ENCODE measurements at places on chromosomes 12 and 14. TPM values are rescaled to one million over a fixed set of nuclear protein-coding genes. Genes with fewer than 3 reads are reported as not detected.

GRCh38 chr12:54523637-54524036 is 25.8 kb upstream of the PDE1B start:
- H3K36me3 ChIP-seq: no peaks in the 10 kb centered on the region
- H3K27ac ChIP-seq: no peak overlapping the region
- peaks cover 36% of the 10 kb centered on the region for H3K27me3 ChIP-seq
- DNase-seq: no peak

DNA sequence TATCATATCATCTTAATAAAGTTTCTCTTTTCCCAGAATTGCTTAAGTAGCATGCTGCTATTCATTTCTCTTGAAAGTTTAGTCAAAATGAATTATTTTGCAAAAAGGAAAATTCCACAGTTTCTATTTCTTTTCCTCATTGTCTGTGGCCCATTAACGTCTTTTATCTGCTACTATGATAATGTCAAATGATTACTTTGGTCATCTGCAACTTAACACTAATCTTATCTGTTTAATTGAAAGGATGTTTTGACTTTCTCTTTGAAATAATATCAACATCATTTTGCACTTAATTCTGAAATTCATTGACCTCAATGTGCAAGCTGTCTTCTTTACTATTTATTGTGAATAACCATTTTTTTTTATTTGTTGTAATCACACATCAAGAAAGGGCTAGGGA is 146.5 kb upstream of the SLCO1C1 start:
- H3K4me1 ChIP-seq: no peaks in the 10 kb centered on the region
- no peak overlapping the region for H3K27ac ChIP-seq
- no peaks in the 10 kb centered on the region for H3K36me3 ChIP-seq
- no peak overlapping the region for H3K4me3 ChIP-seq

DNA sequence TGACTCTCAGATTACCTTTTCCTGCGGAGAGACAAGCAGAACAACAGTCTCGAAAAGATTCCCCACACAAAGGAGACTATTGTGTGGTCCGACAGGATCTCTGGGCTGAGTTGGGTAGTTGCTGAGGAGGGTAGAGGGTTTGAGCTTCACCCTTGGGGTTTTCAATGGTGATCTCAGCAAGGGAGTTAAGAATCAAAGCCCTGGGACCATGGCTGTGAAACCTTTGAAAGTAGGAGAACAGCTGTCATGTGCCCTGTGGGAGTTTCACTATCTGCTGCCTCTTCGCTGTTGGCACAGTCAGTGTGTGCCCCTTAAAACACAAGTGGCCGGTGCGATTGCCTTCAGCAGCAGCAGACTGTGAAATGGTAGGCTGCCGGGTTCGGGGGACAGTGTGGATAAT is 14.2 kb upstream of the PLEK2 start:
- no peak overlapping the region for H3K4me3 ChIP-seq
- H3K27ac ChIP-seq: no peak overlapping the region

DNA sequence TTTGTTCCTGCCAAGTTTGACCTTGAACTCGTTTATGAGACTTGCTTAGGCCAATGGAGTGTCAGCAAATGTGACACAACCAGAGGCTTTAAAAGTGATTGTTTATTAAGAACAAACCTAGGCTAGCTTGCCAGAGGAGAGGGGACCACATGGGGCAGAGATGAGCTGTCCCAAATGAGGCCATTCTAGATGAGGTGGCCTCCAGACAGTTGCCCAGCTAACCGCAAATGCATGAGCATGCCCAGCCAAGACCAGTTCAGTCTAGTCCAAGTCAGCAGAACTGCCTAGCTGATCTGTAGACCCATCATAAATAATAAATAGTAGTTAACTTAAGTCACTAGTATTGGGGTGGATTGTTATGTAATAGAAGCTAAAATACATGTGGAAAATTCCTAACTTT is 172.8 kb upstream of the DYRK2 start:
- peaks cover 65% of the 10 kb centered on the region for H3K4me1 ChIP-seq
- H3K27me3 ChIP-seq: no peaks in the 10 kb centered on the region
- peak; percentile 56 for DNase-seq
- no peaks in the 10 kb centered on the region for H3K36me3 ChIP-seq
- H3K27ac ChIP-seq: peak overlapping the region; percentile 91
- no peak overlapping the region for H3K4me3 ChIP-seq

- H3K4me1 ChIP-seq: no peaks in the 10 kb centered on the region
- H3K4me3 ChIP-seq: no peak overlapping the region
- DNase-seq: no peak
- no peaks in the 10 kb centered on the region for H3K36me3 ChIP-seq
- H3K27ac ChIP-seq: no peak overlapping the region
These were observed 58.7 kb upstream of the PDE3A start for GRCh38 chr12:20309504-20310148.

GRCh38 chr14:81485372-81485771 is 48.3 kb downstream of the SEL1L start:
- no peak for DNase-seq
- H3K4me3 ChIP-seq: no peak overlapping the region
- no peaks in the 10 kb centered on the region for H3K4me1 ChIP-seq

GRCh38 chr14:46323404-46323762 is 328.2 kb downstream of the RPL10L start:
- no peak overlapping the region for H3K4me3 ChIP-seq
- no peaks in the 10 kb centered on the region for H3K36me3 ChIP-seq
- H3K4me1 ChIP-seq: no peaks in the 10 kb centered on the region
- H3K27ac ChIP-seq: no peak overlapping the region
- no peaks in the 10 kb centered on the region for H3K27me3 ChIP-seq

DNA sequence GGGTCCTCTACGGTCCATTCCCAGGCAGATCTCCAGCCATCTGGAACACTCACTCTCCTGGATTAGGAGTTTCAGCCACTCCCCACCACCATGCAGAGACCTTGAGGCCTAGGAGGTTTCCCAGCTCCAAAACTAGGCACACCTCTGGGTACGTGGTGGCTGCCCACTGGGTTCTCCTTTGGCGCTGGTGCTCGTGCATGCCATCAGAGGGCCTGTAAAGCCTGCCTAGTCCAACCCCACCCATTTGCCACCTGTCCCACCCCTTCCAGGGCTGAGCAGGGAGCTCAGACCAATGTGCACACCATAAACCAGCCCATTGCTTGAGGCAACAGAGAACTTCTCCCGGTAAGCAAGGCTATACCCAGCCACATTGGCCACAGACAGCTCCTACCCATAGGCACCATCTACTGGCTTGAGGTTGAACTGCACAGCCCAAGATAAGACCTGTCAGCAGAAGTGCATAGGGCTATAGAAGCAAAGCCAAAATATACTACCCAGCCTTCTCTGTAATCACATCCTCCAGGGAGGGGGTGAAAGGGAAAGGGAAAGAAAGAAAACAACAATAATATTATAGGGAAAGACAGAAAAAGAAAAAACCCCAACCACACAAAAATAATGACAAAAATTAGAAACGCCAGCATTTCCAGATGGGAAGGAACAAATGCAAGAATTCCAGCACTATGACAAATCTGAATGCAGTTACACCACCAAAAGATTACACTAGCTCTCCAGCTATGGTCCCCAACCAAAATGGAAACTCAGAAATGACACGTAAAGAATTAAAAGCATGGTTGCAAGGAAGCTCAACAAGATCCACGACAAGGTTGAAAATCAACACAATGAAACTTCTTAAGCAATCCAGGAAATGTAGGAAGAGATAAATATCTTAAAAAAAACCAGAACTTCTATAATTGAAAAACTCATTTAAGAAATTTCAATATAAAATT is 111.9 kb upstream of the CCDC175 start:
- DNase-seq: no peak
- no peak overlapping the region for H3K27ac ChIP-seq
- H3K36me3 ChIP-seq: no peaks in the 10 kb centered on the region
- H3K4me1 ChIP-seq: no peaks in the 10 kb centered on the region
- H3K4me3 ChIP-seq: no peak overlapping the region
- no peaks in the 10 kb centered on the region for H3K27me3 ChIP-seq

- H3K4me1 ChIP-seq: no peaks in the 10 kb centered on the region
- H3K4me3 ChIP-seq: no peak overlapping the region
- DNase-seq: no peak
- H3K27ac ChIP-seq: no peak overlapping the region
- peaks cover 2% of the 10 kb centered on the region for H3K36me3 ChIP-seq
These were observed 16.5 kb downstream of the NPC2 start for GRCh38 chr14:74476607-74477006.

DNA sequence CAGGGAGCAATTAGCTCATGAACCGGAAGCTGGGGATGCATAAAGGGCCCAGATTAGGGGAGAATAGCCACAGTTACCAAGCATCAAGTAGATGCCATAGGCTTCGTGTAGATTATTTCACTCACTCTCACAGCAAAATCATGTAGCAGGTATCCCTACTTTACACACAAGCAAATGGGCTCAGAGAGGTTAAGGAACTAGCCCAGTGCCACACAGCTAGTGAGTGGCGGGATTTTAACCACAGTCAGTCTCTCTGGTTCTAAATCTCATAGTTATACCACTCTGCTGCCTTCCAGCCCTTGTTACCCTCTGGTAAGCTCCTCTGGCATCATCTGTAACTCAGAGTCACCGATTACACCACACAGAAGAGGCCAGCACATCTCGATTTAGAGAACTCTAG is 49.0 kb downstream of the IQSEC3 start:
- no peak overlapping the region for H3K27ac ChIP-seq
- DNase-seq: no peak
- H3K36me3 ChIP-seq: no peaks in the 10 kb centered on the region
- peaks cover 42% of the 10 kb centered on the region for H3K27me3 ChIP-seq
- no peak overlapping the region for H3K4me3 ChIP-seq

DNA sequence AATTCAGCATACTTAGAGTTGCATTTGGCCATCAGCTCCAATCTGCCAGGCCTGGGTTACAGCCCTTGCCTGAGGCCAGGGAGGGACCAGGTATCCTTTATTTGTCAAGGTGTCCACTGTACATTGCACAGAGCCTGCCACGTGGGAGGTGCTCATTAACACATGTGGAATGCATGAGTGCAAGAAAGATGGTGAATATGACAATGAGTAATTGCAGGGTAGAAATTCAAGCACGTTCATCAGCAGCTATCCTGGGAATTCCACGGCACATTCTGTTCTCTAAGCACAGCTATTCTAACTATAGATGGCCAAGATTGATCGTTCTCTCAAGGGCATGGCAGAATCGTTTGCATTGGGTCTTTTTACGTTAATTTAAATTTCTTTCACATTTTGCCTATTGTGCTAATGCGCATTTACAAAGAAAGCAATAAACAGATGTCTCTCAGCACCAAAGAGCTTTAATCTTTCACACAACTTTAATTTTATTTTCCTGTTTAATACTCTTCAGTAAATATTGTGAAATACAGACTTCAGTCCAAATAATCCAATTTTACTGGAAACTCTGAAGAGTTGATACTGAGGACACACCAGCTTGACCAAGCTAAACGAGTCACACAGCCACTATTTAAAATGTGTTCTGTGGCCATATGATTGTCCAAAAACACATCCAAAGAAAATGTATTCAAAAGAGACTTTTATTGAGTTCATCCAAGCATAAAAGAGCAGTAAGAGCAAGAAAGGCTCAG is 1025.7 kb upstream of the TMEM132C start:
- H3K27ac ChIP-seq: no peak overlapping the region
- no peaks in the 10 kb centered on the region for H3K27me3 ChIP-seq
- no peak overlapping the region for H3K4me3 ChIP-seq
- peaks cover 11% of the 10 kb centered on the region for H3K4me1 ChIP-seq
- DNase-seq: no peak
- H3K36me3 ChIP-seq: no peaks in the 10 kb centered on the region

DNA sequence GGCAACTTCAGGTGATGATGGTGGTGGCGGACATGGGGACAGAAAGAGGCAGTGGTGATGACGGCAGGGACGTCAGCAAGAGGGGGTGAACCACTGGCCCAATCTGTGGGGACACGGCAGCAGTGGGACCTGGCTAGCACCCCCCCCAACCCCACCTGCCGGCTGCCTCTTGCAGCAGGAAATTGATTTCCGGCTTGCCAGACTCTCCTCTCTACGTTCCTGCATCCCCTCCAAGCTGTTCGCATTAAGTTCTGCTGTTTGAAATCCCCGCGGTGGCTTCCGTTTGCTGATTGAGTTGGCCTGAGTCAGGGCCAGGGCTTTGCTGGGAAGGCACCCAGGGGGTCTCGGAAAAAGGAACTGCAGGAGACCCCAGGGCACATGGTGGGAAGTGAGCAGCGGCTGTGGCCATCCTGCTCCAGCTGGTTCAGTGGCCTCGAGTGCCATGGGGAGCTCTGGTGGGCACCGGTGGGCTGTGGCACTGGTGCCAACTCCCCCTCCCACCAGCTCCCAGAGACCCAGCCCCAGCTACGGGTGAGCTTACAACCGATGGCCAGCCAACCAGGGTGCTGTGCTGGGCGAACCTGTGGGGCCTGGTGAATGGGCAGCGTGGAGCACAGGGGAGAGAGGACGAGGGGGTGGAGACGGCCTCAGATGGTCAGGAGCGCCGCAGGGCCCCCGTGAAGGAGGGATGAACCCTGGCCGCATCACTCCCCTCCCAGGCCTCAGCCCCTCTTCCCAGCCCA is 14.6 kb upstream of the NUDT14 start:
- DNase-seq: no peak
- H3K27ac ChIP-seq: peak overlapping the region; percentile 90
- no peak overlapping the region for H3K4me3 ChIP-seq
- peaks cover 87% of the 10 kb centered on the region for H3K4me1 ChIP-seq

DNA sequence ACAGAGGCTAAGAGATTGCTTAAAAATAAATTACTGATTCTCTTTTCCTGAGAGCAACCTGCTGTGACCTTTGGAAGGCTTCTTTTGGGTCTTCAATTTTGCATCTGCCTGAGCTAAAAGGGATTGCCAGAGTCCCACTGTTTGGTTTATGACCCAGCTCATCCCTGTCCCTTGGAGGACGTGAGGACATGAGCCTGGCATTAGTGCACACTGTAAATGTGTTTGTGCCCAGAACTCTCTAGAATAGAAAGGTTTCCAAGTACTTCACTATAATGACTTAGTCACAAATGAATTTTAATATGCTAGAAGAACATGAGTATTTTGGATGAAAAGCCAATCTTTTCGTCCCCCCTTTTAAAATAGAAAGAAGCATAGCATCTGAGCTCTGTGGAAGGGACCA is 47.1 kb upstream of the CDKN3 start:
- H3K27me3 ChIP-seq: no peaks in the 10 kb centered on the region
- H3K4me3 ChIP-seq: no peak overlapping the region
- H3K4me1 ChIP-seq: no peaks in the 10 kb centered on the region
- no peaks in the 10 kb centered on the region for H3K36me3 ChIP-seq

- H3K36me3 ChIP-seq: no peaks in the 10 kb centered on the region
- no peaks in the 10 kb centered on the region for H3K27me3 ChIP-seq
- no peak for DNase-seq
- H3K4me3 ChIP-seq: no peak overlapping the region
- no peaks in the 10 kb centered on the region for H3K4me1 ChIP-seq
These were observed 110.1 kb downstream of the EML5 start for GRCh38 chr14:88682495-88683114.

- no peak overlapping the region for H3K4me3 ChIP-seq
- H3K36me3 ChIP-seq: peaks cover 25% of the 10 kb centered on the region
- H3K27me3 ChIP-seq: no peaks in the 10 kb centered on the region
- no peaks in the 10 kb centered on the region for H3K4me1 ChIP-seq
- no peak for DNase-seq
- no peak overlapping the region for H3K27ac ChIP-seq
These were observed 62.7 kb downstream of the ATG14 start for GRCh38 chr14:55348766-55349453.

LGALS3 gene
- 179 TPM for total RNA-seq

POP5 gene
- total RNA-seq: 44.8 TPM

KLRK1 gene
- not detected for total RNA-seq

CLEC12A gene
- not detected for total RNA-seq

PLEKHG7 gene
- not detected for total RNA-seq

ADCY4 gene
- not detected for total RNA-seq

ETFBKMT gene
- 0.53 TPM for total RNA-seq

KRT6C gene
- not detected for total RNA-seq

LTBP2 gene
- 1.3 TPM for total RNA-seq

BEGAIN gene
- total RNA-seq: not detected

RFX4 gene
- total RNA-seq: not detected

DHRS1 gene
- total RNA-seq: 20.5 TPM

IAPP gene
- not detected for total RNA-seq

CKB gene
- total RNA-seq: 39.4 TPM

SLC6A15 gene
- 0.18 TPM for total RNA-seq

CLEC4A gene
- total RNA-seq: 0.16 TPM
